Esophagus mucosa (tissue), 1 donor: ENCODE measurements at places on chromosomes 3 and 15. TPM values are rescaled to one million over a fixed set of nuclear protein-coding genes. Genes with fewer than 3 reads are reported as not detected.

GOLGA8M gene
- total RNA-seq: 0.36 TPM

GP5 gene
- total RNA-seq: 0.08 TPM

SMAD6 gene
- 1.2 TPM for total RNA-seq

CPLX3 gene
- total RNA-seq: not detected

LPCAT4 gene
- 37.6 TPM for total RNA-seq

C15orf62 gene
- 4.0 TPM for total RNA-seq

DNA sequence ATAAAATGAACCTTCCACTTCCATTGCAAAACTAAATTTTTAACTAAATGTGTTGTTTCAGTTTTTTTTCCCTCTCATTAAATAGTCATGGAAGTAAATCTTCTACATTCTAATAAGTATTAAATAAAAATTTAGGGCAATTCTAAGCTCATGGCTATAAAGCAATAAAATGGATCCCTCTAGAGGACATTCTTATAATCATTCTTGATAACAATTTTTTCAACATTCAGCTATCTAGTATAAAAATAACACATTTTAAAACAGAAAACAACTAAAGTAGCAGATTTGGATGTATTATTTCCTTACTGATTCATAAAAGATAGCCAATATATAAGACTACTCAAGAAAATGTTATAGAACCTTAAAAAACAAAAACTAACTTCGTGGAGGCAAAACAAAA, 393.1 kb downstream of the PLOD2 start:
- no peak for ATAC-seq

DNA sequence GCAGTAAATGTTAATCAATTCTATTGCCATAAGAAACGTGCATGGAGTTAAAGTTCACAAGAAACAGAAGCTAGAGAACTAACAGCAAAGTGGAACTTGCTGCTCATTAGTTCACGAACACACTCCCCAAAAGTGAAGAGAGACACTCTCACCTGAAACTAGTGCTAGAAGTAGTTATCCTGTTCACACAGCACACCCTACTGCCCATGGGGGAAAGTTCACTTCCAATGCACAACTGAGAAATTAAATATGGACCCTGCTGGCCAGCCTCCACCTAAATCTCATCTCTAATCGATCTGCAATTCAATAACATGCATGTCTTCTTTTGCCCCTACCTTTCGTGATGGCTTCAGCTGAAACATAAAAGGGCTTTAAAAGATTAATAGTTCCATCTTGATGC, 39.4 kb upstream of the FRMD4B start:
- ATAC-seq: peak; percentile 69

DNA sequence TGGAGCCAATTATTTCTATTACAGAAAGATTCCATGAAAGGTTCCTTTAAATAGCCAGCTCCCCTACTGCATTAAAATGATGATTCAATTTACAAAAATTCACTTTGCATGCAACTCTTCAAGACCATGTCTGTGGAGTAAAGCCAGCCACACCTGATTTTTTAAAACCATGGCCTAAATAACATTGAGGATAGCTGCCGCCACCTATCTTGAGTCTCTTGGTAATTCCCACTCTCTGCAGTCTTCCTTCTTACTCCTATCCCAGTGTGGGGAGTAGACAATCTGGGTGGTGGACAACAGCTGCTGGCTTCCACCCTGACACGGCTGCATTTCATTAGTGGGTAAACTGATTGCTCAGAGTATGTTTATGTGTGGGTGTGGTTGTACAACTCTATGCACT, 10.7 kb downstream of the LRTM1 start:
- no peak for ATAC-seq

GRCh38 chr3:38017445-38018295, 11.8 kb downstream of the PLCD1 start:
- ATAC-seq: no peak

DNA sequence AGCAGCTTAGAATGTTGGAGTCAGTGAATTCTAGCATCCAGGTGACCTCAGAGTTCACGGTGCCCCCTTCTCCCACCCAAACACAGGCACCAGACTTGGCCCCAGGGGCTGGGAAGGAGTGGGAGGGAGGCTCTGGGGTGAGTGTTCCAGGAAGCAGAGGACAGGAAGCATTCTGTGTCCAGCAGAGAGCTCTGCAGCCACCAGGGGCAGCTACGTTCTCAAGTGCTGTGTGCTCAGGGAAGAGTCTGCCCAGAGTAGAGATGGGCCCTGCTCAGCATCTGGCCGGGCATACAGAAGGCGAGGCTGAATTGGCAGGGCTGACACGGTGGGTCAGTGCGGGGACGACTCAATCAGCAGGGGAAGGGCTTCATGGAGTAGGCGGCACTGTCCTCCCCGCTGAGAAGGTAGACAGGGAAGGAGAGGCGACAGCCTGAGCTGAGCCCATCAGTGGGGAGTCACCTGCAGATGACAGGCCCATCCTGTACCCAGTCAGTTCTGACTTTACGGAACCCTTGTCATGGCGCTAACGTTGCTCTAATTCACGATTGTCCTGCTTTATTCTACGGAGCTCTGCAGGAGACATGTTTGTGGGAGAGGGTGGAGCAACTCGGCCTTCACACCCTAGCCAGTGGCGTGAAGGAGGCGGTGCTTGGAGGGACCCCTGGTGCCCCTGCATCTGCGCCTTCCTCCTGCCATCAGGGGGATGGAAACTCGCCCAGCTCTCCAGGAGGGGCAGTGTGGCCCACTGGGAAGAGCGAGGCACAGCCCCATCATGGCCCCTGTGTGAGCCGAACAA, 82.2 kb downstream of the C3orf70 start:
- peak; percentile 54 for ATAC-seq

GRCh38 chr3:169148448-169149348, 514.8 kb downstream of the MECOM start:
- ATAC-seq: no peak

GRCh38 chr3:31488475-31489017, 44.2 kb upstream of the STT3B start:
- ATAC-seq: no peak

- ATAC-seq: no peak
These were observed 28.5 kb downstream of the ARHGEF3 start for GRCh38 chr3:56772952-56773938.

- ATAC-seq: no peak
These were observed 1069.1 kb upstream of the ALCAM start for GRCh38 chr3:104297617-104298016.

GRCh38 chr3:131326307-131326706, 55.3 kb upstream of the NUDT16 start:
- ATAC-seq: no peak

GRCh38 chr3:99286266-99286845, 352.0 kb upstream of the COL8A1 start:
- no peak for ATAC-seq

- no peak for ATAC-seq
These were observed 117.5 kb upstream of the PROK2 start for GRCh38 chr3:71902258-71903111.

DNA sequence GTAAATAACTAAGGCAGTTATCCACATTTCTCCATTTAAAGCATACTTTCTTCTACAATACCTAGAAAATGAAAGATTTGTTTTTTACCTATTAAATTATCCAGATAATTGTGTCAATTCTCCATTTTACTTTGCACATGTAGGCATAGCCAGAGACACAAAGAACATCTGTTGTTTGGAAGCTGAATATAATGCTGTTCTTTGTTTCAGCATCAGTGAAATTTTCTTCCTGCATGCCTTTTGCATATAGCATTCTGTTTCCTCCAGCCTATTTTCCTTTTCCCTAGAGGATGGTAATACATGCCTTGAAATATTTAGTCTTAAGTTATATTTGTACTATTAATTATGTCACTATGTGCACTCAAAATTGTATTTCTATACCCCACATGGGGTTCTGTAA, 233.7 kb downstream of the CNTN6 start:
- no peak for ATAC-seq

DNA sequence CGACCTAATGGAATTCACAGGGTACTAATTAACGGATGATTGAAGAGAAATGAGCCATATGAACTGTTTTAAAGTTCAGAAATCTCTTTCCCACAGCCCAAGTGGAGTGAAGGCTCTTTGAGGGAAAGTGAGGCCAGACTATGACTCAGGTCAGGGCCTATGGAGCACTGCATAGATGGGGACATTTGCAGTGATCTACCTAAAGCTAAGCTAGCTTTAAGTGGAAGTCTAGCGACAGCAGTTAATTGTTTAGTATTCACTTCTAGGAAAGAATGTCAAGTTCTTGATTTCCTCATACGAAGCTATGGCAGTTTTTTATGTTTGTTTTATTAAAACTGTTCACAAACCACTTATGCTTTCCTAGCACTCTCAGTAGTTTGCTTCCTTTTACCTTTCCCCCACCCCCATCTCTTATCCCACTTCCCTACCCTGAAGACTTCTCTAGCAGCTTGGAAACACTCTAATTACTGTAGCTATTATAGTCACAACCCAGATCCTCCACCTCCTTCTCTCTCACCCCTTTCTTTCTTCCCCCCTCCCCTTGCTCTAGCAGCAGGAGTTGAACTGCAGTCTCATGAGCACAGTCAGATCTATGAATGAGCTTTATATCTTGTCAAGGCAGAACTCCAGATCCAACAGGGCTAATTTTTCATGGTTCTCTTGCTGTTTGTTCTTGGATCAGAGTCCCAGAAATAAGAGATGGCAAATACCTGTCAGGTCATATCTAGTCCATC, 6.2 kb downstream of the ZNF609 start:
- ATAC-seq: no peak

DNA sequence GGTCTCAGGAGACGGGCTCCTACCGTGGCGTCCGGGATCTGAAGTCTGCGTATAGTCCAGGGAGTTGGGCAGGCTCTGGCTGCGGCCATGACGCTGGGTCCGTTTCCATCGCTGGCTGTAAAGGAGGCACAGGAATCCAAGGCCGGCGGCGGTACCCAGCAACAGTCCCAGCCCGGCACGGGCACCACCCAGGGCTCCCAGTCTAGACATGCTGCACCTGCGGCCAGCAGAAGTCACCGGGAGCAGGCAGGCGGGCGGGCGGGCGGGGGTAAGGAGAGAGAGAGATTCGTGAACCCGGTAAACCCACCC, 526 bp downstream of the RMDN3 start:
- ATAC-seq: peak; percentile 62

- ATAC-seq: no peak
These were observed 122.3 kb upstream of the PRR20G start for GRCh38 chr3:127410137-127410488.

DNA sequence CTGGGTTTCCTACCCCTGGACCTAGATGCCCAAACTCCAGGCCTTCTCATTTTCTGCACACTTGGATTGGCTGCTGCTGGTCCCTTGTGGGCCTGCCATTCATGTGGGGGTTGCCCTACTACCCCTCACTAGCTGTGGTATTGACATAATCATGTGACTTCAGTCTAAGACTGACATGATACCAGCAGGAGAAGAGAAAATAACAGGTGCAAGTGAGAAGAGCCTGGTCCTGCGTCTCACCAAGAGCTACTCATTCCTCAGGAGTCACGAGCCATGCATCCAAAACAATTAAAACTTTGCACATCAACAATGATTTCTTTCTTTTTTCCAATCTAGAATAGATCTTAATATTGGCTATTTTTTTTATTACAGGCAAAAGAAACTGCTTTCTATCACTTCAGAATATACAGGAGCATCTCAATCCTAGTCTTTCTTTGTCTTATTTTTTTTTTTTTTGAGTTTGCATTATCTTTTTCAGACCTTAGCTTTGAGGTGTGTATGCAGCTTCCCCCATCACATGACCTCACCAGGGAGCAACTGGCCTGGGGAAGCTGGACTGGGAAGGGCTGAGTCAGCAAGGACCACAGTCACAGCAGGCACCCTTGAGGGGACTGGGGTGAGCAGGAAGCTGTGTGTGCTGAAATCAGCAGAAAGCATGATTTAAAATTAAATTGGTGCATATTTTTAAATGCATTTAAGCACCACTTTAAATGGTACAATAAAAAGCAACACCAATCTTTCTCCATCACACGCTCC, 27.6 kb downstream of the SLC9A9 start:
- no peak for ATAC-seq

DNA sequence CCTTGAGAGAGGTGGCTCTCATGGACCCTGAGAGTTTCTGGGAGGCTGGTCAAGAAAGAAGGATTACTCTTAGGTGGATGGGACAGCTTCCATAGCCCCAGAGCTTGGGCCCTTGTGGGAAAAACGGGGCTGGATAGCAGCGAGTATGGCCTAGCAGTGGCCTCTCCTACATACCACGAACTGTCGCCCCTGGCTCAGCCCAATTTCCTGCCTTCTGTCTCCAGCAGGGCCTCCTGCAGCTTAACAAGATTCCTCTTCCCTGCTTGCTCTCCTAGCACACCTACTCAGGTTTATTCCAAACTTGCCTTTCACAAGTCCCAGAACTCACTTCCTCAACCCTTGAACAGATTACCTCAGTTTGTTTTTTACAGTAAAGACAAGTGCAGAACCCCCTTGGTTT, 139.7 kb upstream of the TPM1 start:
- ATAC-seq: no peak
